ENCODE measurements at places on chromosomes 1 and 21. TPM values are rescaled to one million over a fixed set of nuclear protein-coding genes. Genes with fewer than 3 reads are reported as not detected.

The CYP4X1 gene
- total RNA-seq = 0.42 TPM

DNA sequence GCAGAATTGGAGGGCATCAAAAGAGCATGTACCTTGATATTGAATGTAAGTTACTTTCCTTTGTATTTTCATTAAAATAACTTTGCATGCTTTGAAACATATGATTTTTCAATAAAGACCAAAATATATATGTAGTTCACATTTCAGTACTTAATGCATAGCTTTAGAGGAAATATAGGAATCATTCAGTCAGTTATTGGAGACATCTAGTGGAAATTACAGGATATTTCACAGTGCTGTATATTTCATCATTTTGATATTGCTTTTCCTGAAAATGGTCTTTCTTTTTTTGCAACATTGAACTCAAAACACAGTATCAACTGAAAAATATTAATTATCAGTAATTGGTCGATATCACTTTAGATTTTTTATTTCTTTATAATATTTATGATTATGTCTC, 375.8 kb downstream of the NCAM2 start:
- H3K36me3 ChIP-seq = no peaks in the 10 kb centered on the region
- H3K27ac ChIP-seq = no peak overlapping the region
- H3K4me3 ChIP-seq = no peak overlapping the region
- no peaks in the 10 kb centered on the region for H3K4me1 ChIP-seq

DNA sequence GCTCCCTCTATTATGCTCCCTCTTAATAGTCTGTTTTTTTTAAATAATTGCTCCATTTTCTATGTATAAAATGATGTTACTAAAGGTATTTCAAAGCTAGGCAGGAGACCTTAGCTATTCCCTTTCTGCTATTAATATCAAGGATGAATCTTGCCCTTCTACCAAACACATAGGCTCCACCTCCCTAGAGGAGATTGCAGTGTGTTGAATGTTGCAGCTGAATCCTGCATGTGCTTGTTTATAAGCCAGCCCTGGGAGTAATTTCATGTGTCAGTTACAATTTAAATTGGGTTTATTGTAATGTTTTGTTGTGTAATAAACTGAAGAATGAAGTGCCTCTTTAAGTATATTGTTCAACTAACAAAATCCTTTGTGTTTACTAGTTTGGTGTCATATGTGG, 66.0 kb downstream of the TMEM200B start:
- H3K4me1 ChIP-seq = peaks cover 14% of the 10 kb centered on the region
- no peaks in the 10 kb centered on the region for H3K36me3 ChIP-seq
- H3K27ac ChIP-seq = no peak overlapping the region
- no peak overlapping the region for H3K4me3 ChIP-seq
- DNase-seq = no peak

GRCh38 chr1:70764747-70765146, 282.9 kb downstream of the PTGER3 start:
- H3K27me3 ChIP-seq = no peaks in the 10 kb centered on the region
- no peaks in the 10 kb centered on the region for H3K4me1 ChIP-seq

DNA sequence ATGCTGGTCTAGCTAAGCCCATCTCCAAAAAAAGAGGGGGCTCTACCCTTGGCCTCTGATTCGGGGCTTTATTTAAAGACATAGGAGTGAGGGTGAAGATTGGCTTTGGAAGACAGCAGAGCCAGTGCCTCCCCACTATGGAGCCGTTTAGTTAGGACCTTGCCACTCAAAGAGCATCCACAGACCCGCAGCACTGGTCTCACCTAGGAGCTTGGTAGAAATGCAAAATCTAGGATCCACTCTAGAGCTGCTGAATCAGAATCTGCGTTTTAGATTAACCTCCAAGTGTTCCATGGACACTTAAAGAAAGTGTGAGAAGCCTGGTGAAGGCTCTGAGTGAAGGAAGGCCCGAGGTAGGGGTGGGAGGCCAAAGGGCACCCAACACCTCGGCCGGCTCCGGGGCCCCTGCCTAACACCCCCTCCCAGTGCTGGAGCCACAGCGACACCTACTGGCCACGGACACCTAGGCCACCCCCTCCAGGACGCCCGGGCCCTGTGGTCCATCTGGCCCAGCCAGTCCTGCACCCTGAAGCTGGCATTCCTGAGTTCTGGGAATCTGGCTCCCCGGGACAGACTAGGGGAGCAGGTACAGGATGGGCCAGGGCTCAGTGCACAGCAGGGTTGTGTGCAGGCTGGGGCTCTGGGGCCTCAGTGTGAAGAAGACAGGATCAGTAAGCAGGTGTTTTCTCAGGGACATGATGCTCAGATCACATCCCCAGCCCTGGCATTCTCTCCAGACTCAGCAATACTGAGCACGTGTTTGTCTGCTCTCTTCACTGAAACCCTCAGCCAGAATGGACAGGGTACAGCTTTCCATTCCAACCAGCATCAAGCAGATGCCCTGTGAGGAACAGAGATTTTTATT, 79.2 kb downstream of the TMEM53 start:
- H3K4me1 ChIP-seq = no peaks in the 10 kb centered on the region
- H3K36me3 ChIP-seq = no peaks in the 10 kb centered on the region
- no peak overlapping the region for H3K4me3 ChIP-seq
- no peaks in the 10 kb centered on the region for H3K27me3 ChIP-seq

GRCh38 chr1:74835051-74835450, 102.1 kb downstream of the TYW3 start:
- H3K4me1 ChIP-seq = no peaks in the 10 kb centered on the region
- no peak overlapping the region for H3K27ac ChIP-seq
- DNase-seq = no peak
- H3K4me3 ChIP-seq = no peak overlapping the region
- no peaks in the 10 kb centered on the region for H3K36me3 ChIP-seq
- H3K27me3 ChIP-seq = no peaks in the 10 kb centered on the region

All from cardiac muscle cell (in vitro differentiated cells and primary cell).